ENCODE measurements at places on chromosomes 12 and 14.

DNA sequence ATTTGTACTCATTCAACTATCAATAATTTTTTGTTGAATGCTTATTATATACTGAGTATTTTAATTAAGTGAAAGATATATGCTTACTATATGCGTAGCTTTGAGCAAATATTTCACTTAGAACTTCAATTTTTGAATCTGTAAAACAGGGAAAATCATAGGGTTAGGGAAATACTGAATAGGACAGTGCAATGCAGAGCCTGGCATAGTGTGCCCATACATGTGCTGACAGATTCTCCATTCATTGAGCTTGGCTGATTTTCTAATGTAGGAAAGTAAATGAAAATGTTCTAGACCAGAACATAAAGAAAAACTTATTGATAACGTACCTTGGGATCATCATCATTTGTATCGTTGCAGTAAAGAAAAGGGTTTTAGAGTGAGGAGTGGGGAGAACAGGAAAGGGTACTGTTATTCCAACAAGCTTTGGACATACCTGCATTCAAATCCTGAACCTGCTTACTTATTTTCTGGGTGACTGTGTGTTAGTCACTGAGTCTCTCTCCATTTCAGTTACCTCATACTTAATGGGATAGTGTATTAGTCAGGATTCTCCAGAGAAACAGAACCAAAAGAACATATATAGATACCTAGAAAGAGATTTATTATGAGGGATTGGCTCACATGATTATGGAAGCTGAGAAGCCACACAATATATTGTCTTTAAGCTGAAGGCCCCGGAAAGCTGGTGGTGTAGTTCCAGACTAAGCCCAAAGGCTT, 436.4 kb downstream of the ADAMTS20 start:
- no peak for DNase-seq

DNA sequence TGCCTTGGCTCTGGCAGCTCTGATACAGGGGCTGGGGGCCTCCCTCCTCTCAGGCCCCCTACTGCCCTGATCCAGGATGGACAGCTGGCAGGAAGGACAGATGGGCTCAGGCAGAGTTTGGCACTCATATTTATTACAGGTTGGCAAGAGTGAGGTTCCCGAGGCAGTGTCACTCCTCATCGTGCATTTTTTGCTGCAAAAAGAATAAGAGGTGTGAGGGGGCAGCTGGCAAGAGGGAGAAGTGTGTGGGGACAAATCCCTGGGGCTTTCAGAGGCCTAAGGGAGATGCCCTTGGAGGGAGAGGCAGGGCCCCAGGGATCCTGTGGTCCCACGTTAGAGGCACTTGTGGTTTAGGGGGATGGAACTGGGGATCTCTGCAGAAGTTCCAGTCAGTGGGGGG, 5.0 kb downstream of the CMTM5 start:
- DNase-seq: no peak

DNA sequence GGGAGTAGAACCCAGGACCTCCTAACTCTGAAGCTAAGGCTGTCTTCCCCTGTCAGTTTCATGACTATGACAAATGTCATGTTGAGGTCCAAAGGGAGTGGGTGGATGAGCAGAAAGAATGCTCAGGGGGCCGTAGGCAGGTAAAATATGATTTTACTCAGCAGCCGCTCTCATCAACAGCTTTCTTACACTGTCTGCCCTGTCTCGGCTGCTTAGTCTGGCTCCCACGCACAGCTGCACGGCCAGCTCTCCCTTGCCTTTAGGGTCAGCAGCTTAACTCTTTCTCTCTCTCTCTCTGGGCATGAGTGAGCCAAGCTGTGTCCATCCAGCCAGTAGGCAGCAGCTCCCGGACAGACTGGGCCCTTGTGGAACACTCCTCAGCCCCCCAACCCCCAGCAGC, 95.2 kb downstream of the GCH1 start:
- no peak for DNase-seq

DNA sequence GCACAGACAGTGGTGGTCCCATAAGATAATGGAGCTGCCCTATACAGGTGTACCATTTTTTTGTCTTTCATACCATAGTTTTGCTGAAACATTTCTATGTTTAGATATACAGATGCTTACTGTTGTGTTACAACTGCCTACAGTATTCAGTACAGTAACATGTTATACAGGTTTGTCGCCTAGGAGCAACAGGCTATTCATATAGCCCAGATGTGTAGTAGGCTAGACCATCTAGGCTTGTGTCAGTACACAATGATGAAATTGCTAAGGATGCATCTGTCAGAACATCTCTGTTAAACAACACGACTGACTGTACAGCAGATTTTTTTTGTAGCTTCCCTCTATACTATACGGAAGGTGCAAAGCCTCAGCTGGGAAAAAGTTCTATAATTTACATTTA, 30.5 kb downstream of the RAD9B start:
- DNase-seq: no peak

GRCh38 chr14:74952697-74953484, 2.5 kb downstream of the PGF start:
- no peak for DNase-seq

- no peak for DNase-seq
Observed at GRCh38 chr12:93087840-93088610, 158.9 kb upstream of the EEA1 start.

Measured in activated CD8-positive, alpha-beta memory T cell treated with anti-CD3 and anti-CD28 coated beads for 4 hours (primary cell).